ENCODE measurements at places on chromosomes 2 and 18.

DNA sequence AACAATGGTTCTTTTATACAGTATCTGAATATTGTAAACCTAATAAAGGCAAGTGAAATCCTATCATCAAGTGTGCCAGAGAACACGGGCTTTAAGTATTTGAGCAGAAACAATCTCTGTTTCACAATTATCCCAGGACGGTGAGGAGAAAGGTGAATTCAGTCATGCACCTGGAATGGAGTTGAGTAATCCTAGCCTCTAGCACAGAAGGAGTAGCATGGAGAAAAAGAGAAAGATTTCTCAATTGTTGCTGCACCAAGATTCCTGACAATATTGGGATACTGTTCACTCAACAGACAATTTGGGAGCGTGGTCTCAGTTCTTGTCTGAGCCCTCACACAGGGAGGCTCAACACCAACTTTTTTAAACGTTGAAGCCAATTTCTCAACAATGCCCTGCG is 510.6 kb downstream of the SOX11 start:
- DNase-seq: no peak

DNA sequence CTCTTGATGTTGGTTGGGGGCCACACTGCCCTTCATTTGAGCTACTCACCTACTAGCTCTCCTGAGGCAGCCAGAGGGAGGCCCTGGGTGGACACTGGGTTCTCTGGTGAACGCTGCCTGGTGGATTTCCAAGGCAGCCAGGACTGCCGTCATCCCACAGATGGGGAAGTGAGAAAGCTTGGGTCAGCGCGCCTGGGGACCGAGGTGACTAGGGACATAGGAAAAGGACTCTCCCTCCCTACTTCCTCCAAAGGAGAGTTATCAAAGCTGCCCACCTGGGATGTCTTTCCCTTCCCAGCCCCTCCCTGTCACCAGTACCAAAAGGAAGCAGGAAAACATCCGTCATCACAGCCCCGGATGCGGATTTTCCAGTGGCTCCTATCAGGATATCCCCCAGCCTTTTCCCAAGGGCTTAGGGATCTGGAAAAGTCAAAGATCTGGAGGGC is 3.8 kb upstream of the SEMA4C start:
- DNase-seq: no peak

GRCh38 chr2:85678377-85678776 is 10.4 kb upstream of the SFTPB start:
- DNase-seq: no peak

DNA sequence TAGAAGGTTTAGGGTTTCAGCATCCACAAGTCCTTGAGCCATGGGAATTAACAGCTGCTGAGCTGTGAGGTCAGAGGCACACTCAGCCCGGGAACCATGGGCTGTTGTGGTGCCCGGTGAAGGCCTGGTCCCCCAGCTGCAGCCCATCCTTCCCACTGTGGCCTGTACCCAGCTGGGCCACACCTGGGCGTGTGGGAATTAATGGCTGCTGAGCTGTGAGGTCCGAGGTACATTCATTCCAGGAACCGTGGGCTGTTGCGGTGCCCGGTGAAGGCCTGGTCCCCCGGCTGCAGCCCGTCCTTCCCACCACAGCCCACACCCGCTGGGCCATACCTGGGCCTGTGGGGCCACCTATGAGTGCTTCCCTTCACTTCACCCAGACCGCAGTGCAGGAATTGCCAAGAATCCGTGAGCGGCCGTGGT is 25.2 kb downstream of the TMEM18 start:
- DNase-seq: no peak

All from activated naive CD8-positive, alpha-beta T cell treated with anti-CD3 and anti-CD28 coated beads, Interleukin-2, amount 50 U/mL, for 16 hours (primary cell).